Smooth muscle cell of trachea (primary cell): ENCODE measurements at places on chromosomes 2 and 18. TPM values are rescaled to one million over a fixed set of nuclear protein-coding genes. Genes with fewer than 3 reads are reported as not detected.

ATP6V1C2 gene
- under 0.01 TPM in 1 of 2 replicates, not detected in the other for total RNA-seq

CPLX4 gene
- not detected in 2 replicates for total RNA-seq

PRSS56 gene
- total RNA-seq: not detected in 2 replicates

MROH2A gene
- not detected in 2 replicates for total RNA-seq

LINC00305 gene
- total RNA-seq: not detected in 2 replicates

GAL3ST2 gene
- total RNA-seq: 0.15 TPM in 1 of 2 replicates, not detected in the other

SNORC gene
- 0.29 and 1.7 TPM in 2 replicates for total RNA-seq
